A549 (cell line): ENCODE measurements at places on chromosomes 2 and 18.

DNA sequence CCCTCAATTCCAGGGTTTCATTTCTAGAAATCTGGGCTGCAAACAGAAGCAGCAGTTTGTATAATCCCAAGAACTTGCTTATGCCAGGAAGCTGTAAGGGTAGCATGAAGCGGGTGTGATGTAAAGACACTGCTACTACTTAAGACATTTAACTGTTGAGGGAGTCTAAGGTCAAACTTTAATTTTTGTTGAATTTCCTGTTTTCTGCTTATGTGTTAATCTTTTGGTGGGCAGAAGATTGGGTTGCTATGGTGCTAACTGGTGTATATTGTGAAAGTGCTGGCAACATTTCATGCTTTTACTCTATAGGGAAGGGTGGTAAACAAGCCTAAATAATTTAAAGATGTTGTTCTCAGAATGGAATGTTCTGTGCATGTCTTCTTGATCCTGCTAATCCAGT lies 2.7 kb downstream of the NCOA1 start:
- no peak for DNase-seq

DNA sequence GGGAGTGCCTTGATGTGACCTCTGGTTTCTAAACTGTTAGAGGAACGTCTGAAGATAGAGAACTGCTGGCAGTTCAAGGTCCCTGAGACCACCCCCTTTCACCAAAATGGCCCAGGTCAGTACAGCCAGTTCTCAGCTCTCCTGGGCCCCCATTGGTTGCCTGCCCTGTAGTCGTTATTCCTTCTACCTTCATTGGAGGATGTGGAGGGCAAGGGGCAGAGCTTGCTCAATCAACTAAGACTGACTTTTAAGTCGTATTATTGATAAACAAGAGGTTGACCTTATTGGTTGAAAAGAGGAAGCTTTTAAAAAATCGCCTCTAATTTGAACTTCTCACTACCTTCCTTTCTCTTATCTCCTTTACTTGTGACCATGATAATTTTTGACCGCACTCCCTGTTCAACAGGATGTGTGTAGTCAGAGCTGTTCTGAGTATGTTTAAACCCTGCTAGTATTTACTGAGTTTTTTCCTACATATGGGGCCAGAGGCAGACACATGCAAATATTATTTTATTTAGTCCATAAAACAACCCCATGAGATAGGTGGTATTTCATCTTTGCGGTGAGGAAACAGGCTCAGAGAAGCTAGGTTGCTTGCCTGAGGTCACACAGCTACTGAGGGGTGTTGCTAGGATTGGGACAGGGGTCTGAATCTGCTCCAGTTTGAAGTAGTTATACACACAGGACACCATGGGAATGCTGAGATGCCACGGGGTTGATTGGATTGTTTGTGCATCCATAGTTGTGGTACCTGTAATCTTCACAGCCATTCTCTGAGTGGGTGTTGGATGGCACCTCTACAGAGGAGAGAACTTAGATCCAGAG lies 65.9 kb downstream of the TMEM247 start:
- DNase-seq, result no peak

DNA sequence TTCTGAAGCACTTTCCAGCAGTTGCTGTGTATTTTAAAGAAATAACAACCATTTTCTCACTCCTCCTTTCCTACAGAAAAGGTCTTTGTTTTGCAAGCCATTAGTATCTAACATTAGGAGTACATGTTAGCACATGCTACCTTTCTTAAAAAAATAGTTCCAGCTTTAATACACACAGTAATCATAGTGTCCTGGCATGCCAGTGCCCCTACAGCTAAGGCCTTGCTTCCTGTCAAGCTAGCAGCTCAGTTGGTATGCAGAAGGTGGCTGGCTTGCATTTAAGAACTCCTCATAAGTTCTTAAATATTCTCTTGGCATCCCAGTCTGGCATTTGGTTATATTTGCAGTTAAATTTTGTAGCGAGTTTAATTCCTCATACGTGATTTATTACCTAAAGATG lies 141.3 kb upstream of the IL1R2 start:
- no peak for DNase-seq

DNA sequence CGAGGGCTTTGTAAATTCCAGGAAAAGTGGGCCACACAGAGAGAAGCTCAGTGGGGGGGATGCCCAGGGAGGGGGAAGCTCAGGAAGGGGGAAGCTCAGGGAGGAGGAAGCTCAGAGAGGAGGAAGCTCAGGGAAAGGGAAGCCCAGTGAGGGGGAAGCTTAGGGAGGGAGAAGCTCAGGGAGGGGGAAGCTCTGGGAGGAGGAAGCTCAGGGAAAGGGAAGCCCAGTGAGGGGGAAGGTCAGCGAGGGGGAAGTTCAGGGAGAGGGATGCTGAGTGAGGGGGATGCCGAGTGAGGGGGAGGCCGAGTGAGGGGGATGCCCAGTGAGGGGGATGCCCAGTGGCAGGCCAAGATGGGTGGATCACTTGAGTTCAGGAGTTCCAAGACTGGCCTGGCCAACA lies 821 bp upstream of the CHRNG start:
- DNase-seq, result no peak

GRCh38 chr2:96884299-96885094 lies 14.6 kb upstream of the SEMA4C start:
- no peak for DNase-seq

GRCh38 chr2:113126845-113127645 lies at the start of gene IL1RN:
Gene IL1RN (plus strand): TSS chr2:113127598. CDS start chr2:113127625, 27 bp downstream.
- no peak for DNase-seq

DNA sequence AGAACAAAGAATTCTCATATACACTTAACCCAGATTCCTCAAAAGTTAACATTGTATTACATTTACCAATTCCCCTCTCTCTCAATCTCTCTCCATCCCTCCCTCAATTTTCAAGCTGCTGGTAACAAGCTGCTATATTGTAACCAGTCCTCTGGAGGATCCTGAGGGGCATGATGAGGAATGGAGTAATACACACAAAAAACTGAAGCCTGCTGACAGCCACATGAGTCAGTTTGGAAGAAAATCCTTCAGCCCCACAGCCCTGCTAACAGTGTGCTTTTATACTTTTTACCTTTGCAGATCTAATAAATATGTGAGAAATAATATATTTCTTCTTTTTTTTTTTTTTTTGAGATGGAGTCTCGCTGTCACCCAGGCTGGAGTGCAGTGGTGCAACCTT lies 165.7 kb upstream of the RAB12 start:
- no peak for DNase-seq

DNA sequence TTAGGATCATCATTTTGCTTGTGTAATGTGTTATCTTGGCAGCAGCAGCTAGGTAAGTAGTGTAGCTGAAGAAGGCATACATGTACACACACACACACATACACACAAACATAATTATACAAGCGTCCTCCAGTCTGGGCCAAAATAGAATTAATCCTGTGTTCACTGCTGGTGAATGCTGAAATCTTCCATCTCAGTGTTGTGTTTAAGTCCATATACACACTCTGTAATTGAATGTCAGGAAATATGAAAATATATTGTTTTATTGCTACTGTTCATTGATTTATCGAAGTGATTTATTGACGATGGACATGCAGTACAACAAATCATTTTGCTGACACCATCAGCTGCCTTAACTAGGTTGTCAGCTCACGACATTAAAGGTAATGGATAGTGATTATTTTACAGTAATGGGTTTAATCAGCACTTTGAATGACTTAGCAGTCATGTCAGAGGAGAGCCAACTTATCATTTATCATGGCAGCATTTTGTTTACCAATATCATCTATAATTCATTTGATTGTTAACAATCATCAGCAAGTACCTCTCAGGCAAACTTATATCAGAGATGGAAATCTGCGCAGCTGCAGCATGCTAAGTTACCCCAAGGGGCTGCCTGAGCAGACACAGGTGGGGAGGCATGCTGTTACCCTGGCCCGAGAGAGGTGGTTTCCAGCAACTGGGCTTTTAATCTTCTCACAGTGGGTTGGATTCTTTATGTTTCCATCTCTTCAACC lies 83.7 kb upstream of the FSHR start:
- DNase-seq, result no peak

- DNase-seq, result no peak
These were observed 38.2 kb upstream of the RAB27B start for GRCh38 chr18:54790109-54790508.

DNA sequence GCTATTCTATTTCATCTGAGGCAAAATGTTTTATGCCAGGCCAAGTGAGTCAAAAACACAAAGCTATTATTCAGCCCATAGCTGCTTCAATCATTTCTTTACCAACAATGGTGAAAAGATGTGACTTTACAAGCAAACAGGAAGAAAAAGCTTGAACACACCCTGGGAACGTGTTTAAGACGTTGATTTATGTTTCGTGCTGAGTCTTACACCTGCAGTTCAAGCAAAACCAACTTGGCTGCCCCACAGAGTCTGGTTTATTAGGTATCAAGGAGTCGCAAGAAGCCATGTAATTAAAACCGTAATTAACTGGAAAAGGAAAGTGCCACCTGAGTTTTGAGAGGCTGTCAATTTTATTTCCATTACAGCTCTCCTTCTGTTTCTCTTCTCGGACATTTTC lies 295.5 kb downstream of the MEIS1 start:
- DNase-seq, result no peak

GRCh38 chr2:74659462-74659861 lies 5.4 kb downstream of the SEMA4F start:
- DNase-seq, result no peak
